SK-N-MC (cell line): ENCODE measurements at places on chromosomes 2 and 18.

DNA sequence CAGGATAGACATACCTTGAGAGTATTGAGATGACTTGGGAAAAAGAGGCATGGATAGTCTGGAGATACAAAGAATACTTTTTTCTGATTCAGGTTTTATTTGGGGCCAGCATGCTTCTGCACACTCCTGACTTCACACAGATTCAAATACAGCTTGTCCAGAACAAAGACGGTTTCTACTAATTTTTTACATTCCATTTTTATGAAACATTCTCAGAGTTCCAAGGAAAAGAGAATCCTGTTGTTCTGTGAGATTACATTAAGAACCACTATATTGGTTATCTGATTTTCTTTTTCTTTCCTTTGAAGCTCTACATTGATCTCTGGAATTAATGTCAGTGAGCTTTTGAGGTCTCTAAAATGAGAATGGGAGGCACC is 41.0 kb downstream of the PTPRM start:
- DNase-seq: no peak

- peak; percentile 70 for DNase-seq
These were observed 126.7 kb upstream of the LTBP1 start for GRCh38 chr2:32820088-32820487.

DNA sequence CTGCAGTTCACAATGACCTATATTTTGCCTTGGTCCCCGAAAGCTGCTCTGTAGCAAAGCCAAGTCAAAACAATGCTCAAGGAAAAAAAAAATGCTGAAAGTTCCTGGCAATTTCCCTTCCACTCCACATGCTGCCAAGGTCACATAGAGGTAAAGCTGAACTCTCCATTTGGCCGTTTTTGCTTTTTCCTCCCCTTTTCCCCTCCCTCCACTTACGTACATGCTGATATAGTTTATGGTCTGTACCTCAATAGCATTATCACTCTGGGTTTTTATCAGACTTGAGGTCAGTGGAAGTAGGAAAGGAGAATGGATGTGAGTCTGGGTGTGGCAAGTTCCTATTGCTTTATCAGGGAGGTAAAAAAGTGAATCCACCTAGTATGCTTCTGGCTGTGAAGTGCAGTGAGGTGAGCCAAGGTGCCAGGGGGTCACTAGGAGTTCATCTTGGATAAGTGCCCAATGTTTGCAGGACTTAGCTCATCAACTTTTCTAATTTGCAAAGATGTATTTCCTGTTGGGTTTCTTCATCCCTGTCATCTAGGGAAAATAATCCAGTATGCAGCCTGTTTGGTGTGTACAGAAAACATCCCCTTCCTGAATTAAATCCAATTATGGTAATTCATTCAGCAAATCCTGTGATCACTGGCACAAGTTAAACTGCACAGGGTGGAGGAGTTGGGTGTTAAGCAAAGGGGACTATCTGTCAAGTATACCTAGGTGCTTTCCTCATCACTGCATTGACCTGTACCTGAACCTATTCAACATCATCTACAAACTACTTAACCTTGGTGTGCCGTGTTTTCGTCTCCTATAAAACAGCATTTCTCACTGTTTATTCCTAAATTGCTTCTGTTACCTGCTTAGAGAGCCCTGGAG is 124.3 kb upstream of the CYP26B1 start:
- no peak for DNase-seq

DNA sequence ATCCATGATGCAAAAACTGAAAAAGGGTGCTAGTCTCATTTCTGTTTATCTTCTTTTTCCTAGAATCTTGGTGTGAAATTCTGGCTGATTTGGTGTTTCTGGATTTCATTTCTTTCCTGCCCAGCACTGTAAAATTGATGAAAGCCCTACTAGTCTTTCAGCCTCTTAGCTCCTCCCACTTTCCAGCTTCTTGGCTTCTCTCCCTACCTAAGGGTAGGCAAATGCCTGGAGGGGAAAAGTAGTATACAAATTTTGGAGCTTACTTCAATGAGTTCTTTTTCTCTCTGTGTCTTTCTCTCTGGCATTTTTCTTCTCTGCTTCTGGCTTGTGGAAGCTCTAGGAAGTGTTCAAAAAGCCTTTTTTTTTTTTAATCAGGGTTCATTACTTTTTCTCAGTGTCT is 160.5 kb downstream of the XIRP2 start:
- peak; percentile 60 for DNase-seq

DNA sequence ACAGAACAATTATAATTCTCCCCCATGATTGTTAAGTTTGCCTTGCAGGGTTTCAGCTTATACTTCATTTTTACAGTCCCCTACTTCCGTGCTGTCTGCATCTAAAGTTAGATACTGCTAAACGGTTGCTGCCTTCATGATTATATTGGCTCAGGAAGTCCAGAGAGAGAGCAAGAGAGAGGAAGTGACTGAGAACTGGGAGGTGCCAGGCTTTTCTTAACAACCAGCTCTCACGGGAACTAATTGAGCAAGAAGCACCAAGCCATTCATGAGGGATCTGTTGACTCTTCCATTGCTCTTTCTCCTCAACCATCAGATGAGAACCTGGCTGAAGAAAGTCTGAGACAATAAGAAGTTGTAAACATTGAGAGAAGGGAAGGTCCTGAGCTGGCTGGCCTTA is 125.5 kb upstream of the SIX2 start:
- no peak for DNase-seq

GRCh38 chr2:10864861-10865636 is 46.7 kb upstream of the KCNF1 start:
- DNase-seq: no peak

DNA sequence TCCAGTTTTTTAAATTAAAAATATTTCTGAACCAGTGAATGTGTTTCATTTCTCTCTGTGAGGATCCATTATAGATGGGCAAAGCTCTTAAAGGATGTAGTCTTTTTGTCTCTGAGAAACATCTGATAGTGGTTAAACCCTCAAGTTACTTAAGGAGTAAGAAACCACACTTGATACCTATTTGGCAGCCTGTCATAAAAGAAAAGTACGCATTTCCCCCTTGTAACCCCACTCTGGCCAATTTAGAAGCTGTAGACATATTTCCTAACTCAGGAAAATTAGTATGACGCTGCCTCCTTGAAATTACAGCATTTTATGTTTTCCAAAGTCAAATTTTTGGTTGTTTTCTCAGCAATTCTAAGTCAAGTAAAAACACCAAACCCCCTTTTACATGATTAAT is 2.0 kb downstream of the STAT4 start:
- DNase-seq: no peak

GRCh38 chr2:159265171-159265576 is 21.3 kb downstream of the WDSUB1 start:
- DNase-seq: no peak

GRCh38 chr2:39534095-39534711 is 97.1 kb upstream of the MAP4K3 start:
- no peak for DNase-seq

DNA sequence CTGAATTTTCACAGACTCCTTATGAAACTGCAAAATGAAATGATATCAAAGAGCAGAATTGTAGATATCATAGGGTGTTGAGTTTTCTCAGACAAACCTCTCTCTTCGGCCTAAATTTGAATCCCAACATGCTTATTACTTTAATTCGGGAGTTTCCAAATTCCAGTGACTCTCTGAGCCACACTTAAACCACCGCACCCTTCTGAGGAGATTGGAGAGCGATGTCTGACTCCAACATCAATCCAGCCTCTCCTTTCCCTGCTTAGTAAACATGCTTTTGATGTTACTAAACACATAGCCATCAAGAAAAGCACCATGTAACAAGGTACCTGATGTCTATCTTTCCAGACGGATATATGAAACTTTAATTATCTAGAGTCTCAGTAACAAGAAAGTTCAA is 103.1 kb upstream of the ARHGAP28 start:
- DNase-seq: no peak

DNA sequence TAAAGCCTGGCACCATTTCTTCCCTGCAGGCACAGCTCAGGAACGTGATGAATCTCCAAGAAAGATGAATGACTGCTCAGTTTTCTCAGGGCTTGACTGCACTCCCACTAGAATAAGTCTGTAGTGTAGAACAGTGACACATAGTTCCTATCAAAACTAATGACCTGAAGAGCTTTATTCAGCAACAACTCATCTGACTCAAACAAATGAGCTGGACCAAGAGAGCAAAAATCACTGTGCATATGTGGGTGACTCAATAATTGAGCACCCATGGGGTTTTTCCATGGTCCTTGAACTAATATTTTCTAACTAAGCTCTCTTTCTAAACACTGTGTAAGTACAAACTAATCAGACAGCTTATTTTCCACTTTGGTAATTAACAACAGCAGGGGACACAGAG is 61.1 kb upstream of the XDH start:
- DNase-seq: no peak

GRCh38 chr2:33038799-33039198 is 92.0 kb downstream of the LTBP1 start:
- DNase-seq: no peak

DNA sequence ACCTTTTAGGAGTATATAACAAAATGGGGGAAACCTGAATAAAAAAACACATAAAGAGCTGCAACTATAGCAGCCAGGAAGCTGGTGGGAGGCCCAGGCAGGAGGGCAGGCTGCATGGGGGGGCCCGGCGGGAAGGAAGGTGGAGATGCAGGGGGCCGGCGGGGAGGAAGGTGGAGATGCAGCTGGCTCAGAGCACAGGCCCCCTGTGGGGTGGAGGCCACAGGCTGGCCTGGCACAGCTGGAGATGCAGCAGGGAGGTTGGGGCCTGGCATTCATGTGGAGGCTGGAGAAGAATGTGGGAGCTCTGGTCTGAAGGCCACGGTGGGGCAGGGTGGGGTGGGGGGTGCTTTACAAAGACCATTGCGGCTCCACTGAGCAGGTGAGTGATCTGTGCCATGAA is 31.4 kb downstream of the FAM228A start:
- no peak for DNase-seq

GRCh38 chr18:79554945-79555645 is 124.5 kb upstream of the CTDP1 start:
- no peak for DNase-seq

- no peak for DNase-seq
These were observed 799 bp downstream of the CYTIP start for GRCh38 chr2:157443090-157443489.

GRCh38 chr2:205427112-205427511 is 255.2 kb upstream of the NRP2 start:
- DNase-seq: no peak

DNA sequence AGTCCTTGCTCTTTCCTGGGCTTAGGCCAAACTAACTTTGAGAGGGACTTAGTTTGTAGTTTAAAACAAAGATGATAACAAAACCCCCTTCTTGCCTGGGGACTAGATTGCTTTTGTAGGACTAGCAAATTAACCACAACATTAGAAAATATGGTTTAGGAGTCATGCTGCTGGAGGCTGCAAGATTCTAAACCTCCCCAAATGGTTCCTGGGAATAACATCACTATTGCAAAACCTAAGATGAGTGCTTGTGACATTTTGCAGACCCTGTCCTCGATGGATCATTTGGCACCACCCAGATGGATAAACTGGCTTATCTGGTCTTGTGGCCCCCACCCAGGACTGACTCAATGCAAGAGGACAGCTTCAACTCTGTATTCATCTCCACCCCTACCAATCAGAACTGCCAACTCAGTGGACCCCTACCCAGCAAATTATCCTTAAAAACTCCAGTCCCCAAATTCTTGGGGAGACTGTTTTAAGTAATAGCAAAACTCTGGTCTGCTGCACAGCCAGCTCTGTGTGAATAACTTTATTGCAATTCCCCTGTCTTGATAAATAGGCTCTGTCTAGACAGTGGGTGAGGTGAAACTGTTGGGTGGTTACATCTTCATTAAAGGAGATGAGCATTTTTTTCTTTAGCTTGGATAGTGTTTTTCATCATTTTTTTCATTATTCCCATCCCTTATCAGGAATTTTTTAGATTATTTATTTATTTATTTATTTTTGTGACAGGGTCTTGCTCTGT is 58.9 kb downstream of the SPTBN1 start:
- DNase-seq: no peak

- no peak for DNase-seq
These were observed 3.5 kb downstream of the NBEAL1 start for GRCh38 chr2:203018181-203018580.

GRCh38 chr2:40034801-40035200 is 255.7 kb upstream of the THUMPD2 start:
- DNase-seq: no peak

GRCh38 chr2:26068602-26069298 is 34.9 kb downstream of the RAB10 start:
- peak; percentile 80 for DNase-seq

DNA sequence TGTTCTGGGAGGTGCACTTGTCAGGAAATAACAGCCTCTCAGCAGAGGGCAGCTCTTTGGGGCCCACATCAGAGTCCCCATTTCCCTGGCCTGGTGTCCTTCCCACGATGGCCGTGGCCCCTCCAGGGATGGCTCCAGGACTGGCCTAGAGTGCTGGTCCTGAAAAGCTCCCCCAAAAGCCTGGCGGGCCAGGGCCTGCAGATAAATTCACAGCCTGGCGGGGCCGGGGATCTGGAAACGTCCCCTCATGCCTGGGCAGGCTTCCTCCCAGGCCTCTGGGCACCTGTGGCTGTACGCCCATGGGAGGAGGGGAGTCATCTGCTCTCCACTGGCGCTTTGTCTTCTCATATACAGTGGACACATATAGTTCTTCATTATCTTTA is 52.6 kb upstream of the HS6ST1 start:
- no peak for DNase-seq

GRCh38 chr2:149132901-149133300 is 94.4 kb downstream of the LYPD6B start:
- no peak for DNase-seq

GRCh38 chr2:41985573-41986095 is 62.2 kb upstream of the PKDCC start:
- DNase-seq: no peak

- no peak for DNase-seq
These were observed 22.9 kb upstream of the SSB start for GRCh38 chr2:169775765-169776164.

- no peak for DNase-seq
These were observed 69.6 kb upstream of the LRRTM1 start for GRCh38 chr2:80374105-80374504.

GRCh38 chr18:41579185-41579584 is 375.8 kb upstream of the PIK3C3 start:
- no peak for DNase-seq

GRCh38 chr2:26245231-26245732 is 543 bp downstream of the HADHB start:
- no peak for DNase-seq

DNA sequence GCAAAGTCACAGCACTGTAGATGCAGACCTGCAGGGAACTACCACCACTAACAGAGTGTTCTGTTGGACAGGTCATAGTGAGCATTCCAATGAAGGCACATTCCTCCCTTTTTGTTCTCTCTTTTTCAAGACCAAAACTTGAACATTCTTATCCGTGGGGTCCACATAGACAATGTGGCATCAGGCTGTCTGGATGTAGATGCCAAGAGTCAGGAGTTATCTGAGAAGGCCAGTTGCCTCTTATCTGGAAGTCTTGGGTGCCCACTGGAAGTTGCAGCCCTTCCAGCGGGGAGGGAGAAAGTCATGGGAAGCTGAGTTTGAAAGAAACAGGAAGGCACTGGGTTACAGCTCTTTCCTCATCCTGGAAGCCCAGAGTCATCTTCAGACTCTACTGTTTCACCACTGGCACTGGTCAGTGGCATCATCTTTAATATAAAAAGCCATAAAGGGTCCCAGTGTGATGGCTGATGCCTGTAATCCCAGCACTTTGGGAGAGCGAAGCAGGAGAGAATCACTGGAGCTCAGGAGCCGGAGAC is 61.4 kb downstream of the FAM161A start:
- no peak for DNase-seq
